Large intestine (tissue), 12 donors: ENCODE measurements at places on chromosomes 16 and 17. TPM values are rescaled to one million over a fixed set of nuclear protein-coding genes. Genes with fewer than 3 reads are reported as not detected.

The CHD3 gene
- polyA plus RNA-seq, result 73.8 TPM

The GDPD3 gene
- polyA plus RNA-seq, result 18.1 TPM

The TEX2 gene
- polyA plus RNA-seq, result 37.2 TPM

The GLG1 gene
- 87.7 TPM for polyA plus RNA-seq

The NTN1 gene
- 11.3 TPM for polyA plus RNA-seq

The CHST6 gene
- 3.3 TPM for polyA plus RNA-seq

The CCL7 gene
- polyA plus RNA-seq, result not detected

The TAX1BP3 gene
- polyA plus RNA-seq, result 115 TPM

The APOBR gene
- 8.2 TPM for polyA plus RNA-seq

The LMF1 gene
- polyA plus RNA-seq, result 17.2 TPM

The SLC22A31 gene
- polyA plus RNA-seq, result 8.8 TPM

The CD300LB gene
- 0.27 TPM for polyA plus RNA-seq

The CCL4 gene
- 6.9 TPM for polyA plus RNA-seq

The PRSS21 gene
- polyA plus RNA-seq, result 0.49 TPM

The HSPB9 gene
- polyA plus RNA-seq, result 0.40 TPM

The DHX58 gene
- 11.8 TPM for polyA plus RNA-seq

The ACAP1 gene
- 12.2 TPM for polyA plus RNA-seq

The SCARF1 gene
- 6.5 TPM for polyA plus RNA-seq

The ASPHD1 gene
- 15.0 TPM for polyA plus RNA-seq

The ARHGAP27 gene
- 90.4 TPM for polyA plus RNA-seq

The PERCC1 gene
- 1.3 TPM for polyA plus RNA-seq

The CD2BP2 gene
- 43.5 TPM for polyA plus RNA-seq

The HLF gene
- 1.6 TPM for polyA plus RNA-seq

The SSTR5 gene
- polyA plus RNA-seq, result 1.2 TPM

The EME1 gene
- polyA plus RNA-seq, result 3.5 TPM

The SLC5A10 gene
- 0.30 TPM for polyA plus RNA-seq

The VAT1L gene
- polyA plus RNA-seq, result 14.8 TPM

The ZNF423 gene
- polyA plus RNA-seq, result 6.7 TPM

The GLTPD2 gene
- 34.4 TPM for polyA plus RNA-seq

The TNS4 gene
- 0.06 TPM for polyA plus RNA-seq

The SLC43A2 gene
- 80.3 TPM for polyA plus RNA-seq

The LITAFD gene
- polyA plus RNA-seq, result 1.8 TPM

The DNAH17 gene
- 4.4 TPM for polyA plus RNA-seq

The SUZ12 gene
- 35.8 TPM for polyA plus RNA-seq

The SPATA22 gene
- polyA plus RNA-seq, result not detected

The MPP3 gene
- polyA plus RNA-seq, result 4.9 TPM

The AIPL1 gene
- polyA plus RNA-seq, result not detected

The PARD6A gene
- 1.6 TPM for polyA plus RNA-seq

The SLC52A1 gene
- 3.2 TPM for polyA plus RNA-seq
